ENCODE measurements at places on chromosomes 6 and 20.

DNA sequence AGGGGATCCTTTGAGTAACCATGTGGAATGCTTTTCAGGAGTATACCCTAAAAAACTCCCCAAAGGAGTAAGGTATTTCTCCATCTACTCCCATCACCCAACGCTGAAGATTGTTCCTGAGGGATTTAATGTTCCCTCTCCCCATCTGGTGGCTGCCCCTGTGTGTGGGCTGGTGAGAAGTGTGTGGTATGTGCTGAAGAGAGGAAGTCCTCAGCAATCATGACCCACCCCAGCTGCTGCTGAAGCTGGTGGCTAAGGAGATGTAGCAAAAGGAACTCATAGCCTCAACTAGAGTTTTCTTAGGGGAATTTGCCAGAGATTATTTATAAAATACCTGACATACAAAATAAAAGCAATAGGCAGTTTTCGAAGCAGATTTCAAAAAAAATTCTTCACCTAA is 114.3 kb upstream of the JAG1 start:
- no peak for DNase-seq

DNA sequence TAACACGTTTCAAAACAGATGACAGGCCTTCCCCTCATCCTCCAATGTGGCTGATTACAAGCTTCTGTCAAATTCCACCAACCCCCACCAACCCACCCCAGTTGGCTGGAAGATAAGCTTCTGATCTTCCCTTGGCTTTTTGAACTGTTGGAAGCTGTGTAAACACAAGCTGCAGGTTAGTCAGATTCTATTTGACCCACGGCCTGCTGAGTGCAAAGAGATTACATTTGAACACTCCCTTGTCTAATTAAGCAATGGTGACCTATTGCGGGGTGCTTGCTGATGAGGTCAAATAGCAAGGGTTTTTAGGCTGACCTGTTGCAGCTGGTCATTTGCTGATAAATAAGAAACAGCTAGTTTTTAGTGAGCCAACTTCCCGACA is 379.7 kb downstream of the BMP2 start:
- no peak for DNase-seq

DNA sequence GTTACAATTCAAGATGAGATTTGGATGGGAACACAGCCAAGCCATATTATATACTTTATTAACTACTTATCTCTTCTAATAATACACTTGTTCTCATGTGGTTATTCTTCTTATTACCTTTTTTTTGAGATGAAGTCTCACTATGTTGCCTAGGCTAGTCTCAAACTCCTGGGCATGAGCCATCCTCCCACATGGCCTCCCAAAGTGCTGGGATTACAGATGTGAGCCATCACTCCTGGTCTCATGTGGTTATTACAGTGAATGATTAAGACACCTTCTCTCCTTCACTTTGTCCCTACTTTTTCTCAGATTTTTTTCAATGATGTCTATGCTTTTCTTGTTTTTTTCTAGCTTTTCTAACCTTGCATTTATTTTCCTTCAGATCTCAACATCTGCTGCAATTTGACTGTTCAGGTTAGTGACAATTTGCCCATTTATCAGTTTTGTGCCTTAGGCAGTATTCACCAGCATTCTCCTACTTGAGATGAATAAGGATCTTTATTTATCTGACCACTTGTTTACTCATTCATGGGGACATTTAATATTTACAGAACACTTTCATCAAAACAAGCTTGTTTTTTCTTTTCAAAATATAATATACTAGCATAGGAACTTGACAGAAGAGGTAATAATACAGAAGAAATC is 105.7 kb downstream of the SLC16A10 start:
- no peak for DNase-seq

GRCh38 chr6:96923871-96924493 is 546 bp upstream of the KLHL32 start:
- DNase-seq, result peak; percentile 41

DNA sequence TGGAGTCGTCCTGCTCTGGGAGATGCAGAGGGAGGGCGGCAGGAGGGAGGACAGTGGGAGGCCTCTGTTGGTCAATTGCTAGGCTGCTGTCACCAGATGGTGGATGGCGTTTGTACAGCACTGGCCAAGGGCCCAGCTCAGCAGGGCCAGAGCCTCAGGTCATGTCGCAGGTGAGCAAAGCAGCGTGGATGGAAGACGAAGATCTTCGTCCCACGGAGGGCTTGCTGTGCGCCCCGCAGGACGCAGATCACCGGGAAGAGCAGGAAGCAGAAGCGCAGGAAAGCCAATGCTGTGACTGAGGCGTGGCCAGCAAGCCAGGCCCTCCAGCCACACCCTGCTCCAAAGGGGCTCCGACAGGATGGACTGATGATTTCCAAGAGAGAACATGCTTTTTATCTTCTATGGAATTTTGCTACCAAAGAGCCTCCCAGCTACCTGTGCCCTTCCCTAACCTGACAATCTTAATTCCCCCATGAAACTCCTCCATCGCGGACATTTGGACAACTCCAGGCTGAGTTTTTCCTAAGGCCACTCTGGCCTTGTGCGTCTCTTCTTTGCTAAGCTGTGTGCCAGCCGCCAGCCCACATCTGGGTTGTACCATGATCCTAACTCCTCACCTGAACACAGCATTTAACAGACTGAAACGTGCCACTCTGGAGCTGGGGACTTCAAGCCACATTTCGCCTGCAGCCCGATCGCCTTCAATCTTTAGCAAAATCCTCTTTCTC is 3.5 kb upstream of the SLCO4A1 start:
- no peak for DNase-seq

GRCh38 chr6:106199998-106200397 is 113.9 kb downstream of the PRDM1 start:
- DNase-seq, result no peak

GRCh38 chr6:28105245-28105639 is 19.2 kb upstream of the ZSCAN16 start:
- DNase-seq, result no peak

DNA sequence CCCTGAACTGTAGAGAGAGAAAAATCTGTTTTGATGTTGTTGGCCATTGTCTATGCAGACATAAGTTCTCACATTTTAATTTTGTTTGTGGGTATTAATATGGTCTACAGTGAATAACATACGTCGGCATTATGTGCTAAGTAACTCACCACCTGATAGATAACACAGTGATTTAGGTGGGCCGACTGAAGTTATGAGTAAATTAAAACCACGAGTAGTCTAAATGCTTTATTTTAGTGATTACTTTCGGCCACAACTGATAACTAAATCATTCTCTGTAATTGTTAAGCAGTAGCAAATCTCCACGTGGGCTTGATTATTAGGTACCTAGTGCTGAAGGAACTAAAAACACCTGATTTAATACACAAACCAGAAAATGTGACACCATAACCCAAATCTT is 1.1 kb downstream of the DOP1A start:
- DNase-seq, result no peak

DNA sequence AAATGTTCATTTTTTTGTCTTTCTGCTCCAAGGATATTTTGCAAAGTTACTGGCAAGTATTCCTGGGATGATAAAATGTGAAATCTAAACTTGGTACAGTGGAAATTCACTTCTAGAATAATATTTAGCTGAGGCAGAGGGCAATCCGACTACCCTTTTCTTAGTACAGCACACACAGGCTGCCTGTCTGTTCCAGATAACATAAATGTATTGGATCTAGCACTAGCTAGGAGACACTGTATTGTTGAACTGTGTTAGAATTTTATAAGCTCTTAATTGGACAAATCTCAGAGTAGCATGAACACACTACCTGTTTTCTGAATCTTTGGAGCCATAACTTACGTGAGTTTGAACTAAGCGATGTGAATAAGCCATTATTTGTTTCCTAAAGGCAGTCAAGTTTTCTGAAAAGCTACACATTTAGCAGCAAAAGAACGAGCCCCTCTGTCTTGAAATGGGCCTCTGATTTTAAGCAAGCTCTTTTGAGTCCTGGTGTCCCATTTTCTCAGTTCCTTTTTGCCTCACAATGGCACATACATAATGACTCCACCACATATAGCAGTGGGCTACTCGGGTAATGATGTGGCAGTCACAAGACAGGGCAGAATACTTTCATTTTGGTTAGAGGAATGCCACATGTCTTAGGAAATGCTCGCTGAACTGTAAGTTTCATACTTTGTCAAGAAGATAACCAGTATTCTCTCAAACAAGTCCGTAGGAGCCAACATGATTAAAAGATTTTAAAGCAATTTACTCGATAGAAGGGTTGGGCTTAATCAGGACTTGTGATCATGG is 116.5 kb upstream of the ESR1 start:
- peak; percentile 37 for DNase-seq

DNA sequence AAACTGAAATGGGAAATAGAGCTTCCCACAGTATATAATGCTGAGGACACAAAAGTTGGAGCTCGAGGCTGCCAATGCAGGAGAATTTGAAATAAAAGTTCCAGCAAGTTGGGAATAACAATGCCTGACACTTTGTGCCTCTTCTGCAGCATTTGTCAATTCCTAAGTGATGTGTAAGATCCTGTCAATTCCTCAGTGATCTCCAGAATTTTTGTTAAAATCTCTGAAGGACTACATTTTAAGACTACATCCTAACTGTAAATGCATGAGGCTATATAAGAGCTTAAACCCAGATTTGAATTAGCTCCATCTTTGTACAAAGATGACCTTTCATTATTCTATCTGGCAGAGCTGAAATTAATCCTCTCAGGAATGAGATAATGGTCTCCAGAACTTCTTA is 208.2 kb downstream of the COL12A1 start:
- DNase-seq, result no peak

DNA sequence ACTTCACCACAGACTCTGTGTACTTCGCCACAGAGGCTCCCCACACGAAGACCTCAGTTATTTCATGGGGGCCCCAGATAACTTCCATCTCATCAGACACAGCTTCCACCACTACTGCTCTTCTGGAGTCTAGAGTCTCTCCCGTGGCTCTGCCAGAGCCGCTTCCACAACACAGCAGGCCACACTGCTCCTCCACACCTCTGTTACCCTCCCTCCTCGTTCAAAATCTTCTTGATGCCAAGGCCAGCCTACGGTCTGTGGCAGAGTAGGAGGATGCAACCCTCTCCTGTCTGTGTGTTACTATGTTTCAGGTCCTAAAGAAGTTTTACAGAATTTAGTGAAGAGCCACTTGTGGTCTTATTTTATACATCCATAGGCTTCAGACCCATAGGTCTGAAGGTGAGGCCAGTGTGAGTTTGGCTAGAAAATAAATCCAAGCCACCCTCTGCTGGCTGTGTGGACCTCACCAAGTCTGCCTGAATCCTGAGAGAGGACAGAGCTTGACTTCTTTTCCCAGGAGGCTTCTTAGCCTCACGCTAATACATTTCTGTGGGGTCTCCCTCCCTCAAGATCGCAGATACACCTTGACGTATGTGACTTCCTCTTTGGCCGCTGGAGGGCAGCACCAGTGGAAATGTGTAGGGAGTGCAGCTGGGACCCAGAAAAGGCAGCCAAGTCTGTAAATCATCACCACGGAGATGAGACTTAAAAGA is 197.7 kb downstream of the FAXC start:
- DNase-seq, result peak; percentile 7

GRCh38 chr6:105894556-105894955 is 191.6 kb upstream of the PRDM1 start:
- DNase-seq, result no peak

DNA sequence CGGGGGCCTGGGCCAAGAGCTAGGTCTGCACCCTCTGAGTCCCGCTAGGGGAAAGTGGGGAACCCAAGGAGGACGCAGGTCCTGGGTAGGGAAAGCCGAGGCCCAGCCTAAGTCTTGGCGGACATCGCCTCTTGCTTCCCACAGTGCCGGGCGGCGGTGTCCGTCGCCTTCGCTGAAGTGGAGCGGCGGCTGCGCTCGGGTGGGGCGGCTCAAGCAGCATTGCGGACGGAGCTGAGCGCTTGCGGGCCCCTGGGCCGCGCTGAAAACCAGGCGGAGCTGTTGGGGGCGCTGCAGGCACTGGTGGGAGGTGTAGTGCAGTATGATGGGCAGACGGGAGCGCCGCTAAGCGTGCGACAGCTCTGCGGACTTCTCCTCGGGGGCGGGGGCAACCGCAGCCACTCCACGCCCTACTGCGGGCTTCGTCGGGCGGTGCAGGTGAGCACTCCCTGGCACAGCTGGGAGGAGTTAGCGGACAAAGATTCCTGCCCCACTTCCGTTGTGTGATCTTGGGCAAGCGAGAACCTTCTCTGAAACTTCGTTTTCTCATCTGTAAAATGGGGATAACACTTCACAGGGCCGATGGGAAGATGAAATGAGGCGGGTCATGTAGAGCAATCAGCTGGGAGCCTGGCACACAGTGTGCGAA is 4.2 kb downstream of the PRSS16 start:
- DNase-seq, result peak; percentile 60

DNA sequence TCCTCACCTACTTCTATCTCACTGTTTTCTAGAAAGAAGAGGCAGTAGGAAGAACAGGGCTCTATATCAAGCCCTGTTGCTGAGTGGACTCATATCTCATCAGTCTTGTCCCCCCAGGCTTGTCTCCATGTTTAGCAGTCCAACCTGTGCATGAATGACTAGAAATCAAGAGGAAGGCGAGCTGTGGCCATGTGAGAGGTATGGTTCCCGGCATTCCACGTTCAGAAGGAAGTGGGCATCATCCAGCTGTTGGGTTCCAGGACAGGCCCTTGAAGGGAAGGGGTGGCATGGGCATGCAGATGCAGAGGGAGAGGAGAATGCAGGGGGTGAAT is 176.6 kb downstream of the MRPL14 start:
- DNase-seq, result no peak

GRCh38 chr6:53095716-53096115 is 30.5 kb downstream of the FBXO9 start:
- no peak for DNase-seq

GRCh38 chr6:33750244-33750991 is 3.7 kb upstream of the IP6K3 start:
- no peak for DNase-seq

DNA sequence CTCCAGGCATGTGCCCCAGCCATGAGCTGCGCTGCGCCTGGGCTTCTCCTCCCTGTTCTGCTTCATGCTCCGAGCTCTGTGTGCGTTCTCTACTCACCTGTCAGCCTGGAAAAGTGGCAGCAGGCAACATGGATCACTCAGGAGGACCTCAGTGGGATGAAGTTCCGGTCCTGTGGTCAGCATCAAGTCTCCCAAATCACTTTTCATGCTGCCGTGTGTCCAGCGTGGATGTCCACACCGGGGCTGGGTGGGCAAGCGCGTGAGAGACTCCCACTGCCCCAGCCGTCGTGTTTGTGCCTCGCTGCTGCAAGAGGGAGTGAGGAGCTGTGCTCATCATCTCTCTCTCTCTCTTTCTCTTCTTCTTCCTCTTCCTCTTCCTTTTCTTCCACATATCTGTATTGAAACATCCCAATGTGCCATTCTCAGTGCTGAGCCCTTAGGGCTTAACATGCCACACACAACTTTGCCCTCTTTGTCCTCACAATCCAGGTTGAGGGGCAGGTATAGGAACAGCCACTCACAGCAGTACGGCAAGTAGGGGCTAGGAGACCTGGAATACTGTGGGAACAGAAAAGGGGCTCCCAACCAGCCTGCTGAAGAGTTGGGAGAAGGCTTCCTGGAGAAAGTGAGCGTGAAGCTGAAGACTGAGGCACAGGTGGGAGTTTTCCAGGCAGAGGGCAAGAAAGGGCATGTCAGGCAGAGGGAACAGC is 3.8 kb upstream of the PDYN start:
- no peak for DNase-seq

GRCh38 chr20:35539756-35540212 is 2.1 kb upstream of the ERGIC3 start:
- DNase-seq, result no peak

Measured in CD4-positive, alpha-beta T cell treated with Interleukin-15 for 4 hours (primary cell).